NT2/D1 (cell line): ENCODE measurements at places on chromosomes 6 and 20.

DNA sequence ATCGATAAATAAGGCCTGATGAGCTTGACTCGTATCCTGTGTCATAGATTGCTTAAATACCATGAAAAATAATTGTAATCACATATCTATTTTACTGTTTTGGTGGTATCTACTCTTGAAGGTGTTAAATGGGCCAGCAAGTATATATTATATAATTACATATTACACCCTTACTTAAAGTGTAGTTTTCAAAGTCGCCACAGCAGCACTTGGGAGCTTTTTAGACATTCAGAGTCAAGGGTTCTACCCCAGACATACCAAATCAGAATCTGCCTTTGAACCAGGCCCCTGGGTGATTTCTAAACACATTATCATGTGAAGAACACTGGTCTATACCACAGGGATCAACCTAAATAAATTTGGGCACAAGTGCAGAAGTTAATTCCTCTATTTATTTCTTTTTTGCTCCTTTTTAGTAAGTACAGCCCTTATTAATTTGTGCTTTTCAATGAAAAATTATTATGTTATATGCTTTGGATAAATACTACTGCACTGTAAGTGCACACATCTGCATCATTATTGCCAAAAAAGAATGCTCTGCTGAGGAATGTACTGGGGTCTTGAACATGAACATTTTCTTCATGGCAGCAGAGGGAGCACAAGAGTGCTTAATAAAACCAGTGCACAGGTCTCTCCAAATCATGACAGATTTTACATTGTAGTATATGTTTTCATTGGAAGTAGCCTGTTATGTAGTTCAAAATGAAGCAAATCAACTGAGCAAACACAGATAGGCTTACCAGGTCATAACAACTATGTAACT lies 3.1 kb upstream of the ATXN1 start:
- DNase-seq: no peak

GRCh38 chr6:119552021-119552420 lies 202.5 kb upstream of the MAN1A1 start:
- no peak for DNase-seq

DNA sequence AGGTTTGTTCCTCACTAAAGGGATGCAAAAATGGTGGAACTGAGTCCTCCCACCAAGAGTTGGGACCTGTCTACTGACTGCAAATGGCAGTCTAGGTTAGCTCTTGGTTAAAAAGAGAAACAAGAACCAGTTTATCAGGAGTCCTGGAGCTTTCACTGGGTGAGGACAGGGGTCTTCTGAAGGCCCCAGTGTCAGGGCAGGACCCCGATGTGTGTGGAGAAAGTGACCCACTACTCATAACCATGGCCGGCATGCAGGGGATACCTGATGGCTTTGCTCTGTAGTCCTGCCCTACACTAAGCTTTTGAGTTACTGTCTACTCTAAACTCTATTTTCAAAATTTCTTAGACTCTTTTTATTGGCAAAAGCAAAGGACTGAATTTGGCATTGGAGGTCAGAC lies 220.5 kb downstream of the ANKRD60 start:
- no peak for DNase-seq

DNA sequence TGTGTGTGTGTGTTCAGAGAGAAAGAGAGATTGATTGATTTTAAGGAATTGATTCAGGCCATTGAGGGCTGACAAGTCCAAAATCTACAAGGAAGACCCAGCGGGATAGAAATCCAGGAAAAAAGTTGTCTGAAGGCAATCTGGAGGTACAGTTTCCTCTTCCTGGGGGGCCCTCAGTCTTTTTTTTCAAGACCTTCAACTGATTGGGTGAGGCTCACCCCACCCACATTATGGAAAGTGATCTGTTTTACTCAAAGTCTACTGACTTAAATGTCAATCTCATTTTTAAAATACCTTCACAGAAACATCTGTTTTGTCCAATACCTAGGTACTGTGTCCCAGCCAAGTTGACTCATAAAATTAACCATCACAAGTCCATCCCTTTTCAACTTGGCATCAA lies 243.0 kb upstream of the PLN start:
- no peak for DNase-seq

DNA sequence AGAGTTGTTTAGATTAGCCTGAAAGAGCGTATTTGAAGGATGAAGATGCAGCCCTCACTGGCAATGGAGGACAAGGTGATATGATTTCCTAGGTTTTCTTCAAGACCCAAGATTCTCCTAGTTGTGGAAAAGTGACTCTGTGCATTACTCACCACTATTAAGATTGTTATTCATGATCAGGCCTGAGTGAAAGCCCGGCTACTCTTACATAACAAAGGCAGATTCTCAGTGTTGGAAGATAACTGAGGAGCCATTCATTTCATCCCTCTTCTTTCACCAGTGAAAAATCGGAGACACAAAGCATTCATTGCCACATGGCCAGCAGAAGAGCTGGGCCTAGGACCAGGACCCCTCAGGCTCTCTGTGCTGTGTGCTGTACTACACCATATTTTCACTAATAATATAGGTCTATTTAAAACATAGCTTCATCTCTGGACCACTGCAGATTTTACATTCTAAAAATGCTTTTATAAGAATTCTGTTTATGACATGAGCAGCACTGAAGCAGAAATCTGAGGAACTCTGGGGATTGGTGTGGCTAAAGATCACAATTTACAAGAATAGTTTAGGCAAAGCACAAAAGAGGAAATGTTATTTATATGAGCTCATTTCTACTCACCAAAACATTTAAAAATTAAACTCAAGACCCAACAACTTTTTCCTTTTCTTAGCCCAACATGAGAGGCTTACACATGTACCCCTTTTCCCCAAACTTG lies 181.9 kb upstream of the CCN2 start:
- DNase-seq: peak; percentile 9

- DNase-seq: no peak
Observed at GRCh38 chr6:112362027-112362795, 15.1 kb downstream of the RFPL4B start.
